AG08396 (cell line): ENCODE measurements at places on chromosomes 1 and 21.
A peak's percentile ranks its signal among the peaks of the same experiment; 100 is the strongest.

- DNase-seq: no peak
Measured at GRCh38 chr21:28294051-28294450, 698.6 kb downstream of the LTN1 start.

DNA sequence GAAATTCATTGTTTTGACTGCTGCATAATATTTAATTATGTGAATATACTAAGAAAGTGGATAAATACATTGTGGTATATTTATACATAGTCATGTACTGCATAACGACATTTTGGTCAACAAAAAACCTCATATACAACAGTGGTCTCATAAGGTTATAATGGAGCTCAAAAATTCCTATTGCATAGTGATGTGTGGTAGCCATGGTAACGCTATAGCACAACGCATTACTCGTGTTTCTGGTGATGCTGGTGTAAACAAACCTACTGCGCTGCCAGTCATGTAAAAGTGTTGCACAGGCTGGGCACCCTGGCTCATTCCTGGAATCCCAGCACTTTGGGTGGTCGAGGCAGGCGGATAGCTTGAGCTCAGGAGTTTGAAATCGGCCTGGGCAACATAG is 52.6 kb upstream of the NHLH2 start:
- DNase-seq: no peak

GRCh38 chr1:245234217-245235081 is 79.7 kb downstream of the KIF26B start:
- DNase-seq: no peak

- no peak for DNase-seq
Measured at GRCh38 chr1:33195556-33195955, 13.7 kb upstream of the TRIM62 start.

DNA sequence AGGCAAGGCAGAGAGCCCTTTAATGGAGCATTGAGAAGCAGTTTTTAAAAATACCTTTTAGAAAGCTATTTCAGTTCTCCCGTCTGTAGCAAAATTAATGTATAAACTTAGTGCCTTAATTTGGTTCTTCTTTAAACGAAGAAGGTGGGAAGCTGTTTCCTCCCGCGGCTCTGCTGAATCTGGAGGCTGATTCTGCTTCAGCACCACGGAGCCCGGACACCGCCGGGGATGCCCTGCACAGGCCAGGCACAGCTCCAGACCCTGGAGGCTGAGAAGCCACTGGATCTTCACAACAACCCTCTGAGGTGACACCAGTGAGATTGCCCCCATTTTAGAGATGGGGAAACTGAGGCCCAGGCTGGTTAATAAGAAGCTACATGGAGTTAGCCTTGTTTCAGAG is 175.8 kb upstream of the VAMP3 start:
- peak; percentile 40 for DNase-seq

GRCh38 chr1:182670032-182670749 is 14.2 kb downstream of the RGS8 start:
- DNase-seq: no peak

DNA sequence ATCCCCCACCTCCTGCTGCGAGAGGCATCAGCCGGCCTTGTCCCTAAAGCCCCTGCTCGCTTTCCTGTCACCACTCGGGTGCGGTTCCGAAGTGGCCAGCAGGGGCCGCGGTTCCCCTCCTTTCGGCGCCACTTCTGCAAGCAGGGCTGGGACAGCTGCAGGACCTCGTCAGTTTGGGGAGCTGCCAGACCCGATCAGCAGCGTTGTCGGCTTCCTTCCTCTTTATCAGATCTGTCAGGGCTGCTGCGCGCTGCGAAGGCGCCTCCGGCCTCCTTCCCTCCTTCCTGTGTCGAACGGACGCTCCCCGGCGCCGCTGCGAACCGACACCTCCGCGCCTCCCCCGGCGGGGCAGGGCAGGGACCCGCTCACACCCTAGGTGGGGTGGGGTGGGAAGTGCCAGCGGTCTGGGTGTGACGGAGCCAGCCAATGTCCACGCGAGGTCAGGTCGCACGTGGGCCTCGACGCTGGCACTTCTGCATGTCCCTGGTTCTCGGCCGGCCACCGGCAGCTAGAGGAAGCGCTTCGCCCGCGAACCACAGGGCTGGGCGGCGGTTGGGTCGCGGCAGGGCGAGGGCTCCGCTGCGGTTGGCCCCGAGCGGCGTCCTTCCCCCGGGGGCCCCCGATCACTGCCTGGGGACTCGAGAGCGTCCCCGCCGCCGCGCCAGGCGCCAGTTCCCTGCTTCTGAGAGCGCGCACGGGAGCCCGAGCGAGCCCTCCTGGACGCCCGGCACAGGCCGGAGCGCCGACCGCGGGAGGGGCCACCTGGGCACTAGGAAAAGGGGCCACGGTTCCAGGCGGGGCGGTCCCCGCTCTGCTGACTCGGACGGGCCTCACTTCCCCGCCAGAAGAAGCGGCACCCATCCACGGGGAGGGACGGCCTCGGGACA is 81.8 kb downstream of the RUNX3 start:
- DNase-seq: peak; percentile 86

DNA sequence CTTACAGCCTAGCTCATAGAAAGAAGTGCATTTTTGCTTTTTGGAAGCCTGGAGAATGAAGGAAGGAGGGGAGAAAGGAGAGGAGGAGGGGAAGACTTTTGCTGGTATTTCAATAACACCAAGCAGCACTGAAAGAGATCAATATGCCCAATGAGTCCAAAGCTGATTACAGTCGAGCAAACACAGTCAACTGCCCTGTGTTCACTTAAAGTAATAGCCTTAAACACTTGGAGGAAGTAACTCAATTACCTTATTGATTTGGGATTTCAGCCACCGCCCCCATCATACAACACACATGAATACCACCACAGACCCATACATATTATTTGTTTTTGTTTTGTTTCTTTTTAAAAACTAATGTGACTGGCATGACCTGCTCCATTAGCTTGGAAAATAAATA is 23.3 kb upstream of the RXRG start:
- no peak for DNase-seq

DNA sequence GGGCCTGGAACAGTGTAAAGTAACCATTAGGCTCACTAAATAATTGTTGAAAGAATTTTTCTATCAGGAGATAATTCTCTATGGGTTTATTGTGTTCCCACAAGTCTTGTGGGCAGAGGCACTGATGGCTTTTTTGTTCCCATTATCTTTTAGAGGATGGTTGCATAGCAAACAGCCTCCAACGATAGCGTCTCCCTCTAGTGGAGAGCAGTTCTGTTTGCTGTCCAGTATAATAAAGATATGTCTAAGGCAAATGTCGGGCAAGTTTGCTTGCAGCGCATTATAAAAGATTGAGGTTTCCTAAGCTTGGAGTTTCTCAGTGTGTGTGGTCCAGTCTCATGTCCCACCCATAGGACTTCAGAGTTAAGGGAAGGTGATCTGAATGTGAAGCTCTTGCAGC is 1.3 kb upstream of the SLC6A17 start:
- no peak for DNase-seq

GRCh38 chr1:152537496-152537895 is 23.2 kb downstream of the CRCT1 start:
- DNase-seq: no peak

DNA sequence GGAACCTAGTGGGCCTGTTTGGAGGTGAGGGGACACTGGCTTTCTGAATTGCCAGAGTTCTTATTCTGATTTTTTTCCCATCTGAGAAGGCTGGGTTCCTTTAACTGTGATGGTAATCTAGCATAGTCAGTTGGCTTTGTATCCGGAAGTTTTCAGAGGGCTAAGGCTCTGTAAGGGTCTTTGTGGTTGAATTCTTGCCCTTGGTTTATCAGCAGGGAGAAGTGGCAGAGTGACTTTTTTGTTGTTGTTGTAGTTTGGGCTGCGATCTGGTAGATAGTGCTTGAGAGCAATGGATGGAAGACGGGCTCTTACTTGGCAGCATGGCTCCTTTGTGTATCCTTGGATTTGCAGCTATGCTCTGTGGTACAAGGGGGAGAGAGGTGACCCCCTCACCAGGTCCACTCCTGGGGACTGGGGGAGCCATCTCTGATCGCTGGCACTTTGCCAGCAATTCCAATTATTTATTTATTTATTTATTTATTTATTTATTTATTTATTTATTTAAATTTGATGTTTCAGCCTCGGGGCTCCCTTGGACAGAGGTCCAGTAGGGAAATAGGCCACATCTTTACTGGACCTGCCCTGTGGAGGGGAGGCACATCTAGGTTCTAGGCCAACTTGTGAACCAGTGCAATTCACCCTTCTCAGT is 18.5 kb downstream of the TCP10L start:
- no peak for DNase-seq

DNA sequence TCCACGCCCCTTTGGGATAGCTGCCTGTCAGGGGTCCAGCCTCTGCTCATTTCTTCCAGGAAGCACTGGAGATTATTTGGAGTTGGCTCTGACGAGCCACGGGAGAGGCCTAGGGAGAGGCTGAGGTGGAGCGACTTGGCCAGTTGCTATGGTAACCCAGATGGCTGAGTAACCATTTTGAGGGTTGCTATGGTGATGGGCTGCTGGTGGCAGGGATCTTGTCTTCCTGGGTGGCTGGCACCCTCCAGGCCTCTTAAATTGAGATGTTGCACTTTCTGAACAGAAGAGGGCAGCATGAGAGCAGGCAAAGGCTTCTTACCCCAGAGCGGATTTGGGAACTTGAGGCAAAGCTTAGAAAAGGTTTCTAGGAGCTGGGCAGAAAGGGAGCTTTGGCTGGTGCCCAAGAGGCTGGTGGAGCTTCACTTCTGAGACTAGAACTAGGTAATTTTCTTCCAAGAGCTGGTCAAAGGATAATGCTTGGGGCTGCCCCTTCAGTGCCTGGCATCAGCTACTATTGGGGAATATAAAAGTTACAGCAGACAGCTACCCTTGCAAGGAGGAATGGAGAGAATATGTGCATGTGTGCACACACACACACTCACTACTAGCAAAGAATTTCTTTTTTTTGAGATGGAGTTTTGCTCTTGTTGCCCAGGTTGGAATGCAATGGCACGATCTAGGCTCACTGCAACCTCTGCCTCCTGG is 72.5 kb downstream of the NDUFS5 start:
- DNase-seq: peak; percentile 95

DNA sequence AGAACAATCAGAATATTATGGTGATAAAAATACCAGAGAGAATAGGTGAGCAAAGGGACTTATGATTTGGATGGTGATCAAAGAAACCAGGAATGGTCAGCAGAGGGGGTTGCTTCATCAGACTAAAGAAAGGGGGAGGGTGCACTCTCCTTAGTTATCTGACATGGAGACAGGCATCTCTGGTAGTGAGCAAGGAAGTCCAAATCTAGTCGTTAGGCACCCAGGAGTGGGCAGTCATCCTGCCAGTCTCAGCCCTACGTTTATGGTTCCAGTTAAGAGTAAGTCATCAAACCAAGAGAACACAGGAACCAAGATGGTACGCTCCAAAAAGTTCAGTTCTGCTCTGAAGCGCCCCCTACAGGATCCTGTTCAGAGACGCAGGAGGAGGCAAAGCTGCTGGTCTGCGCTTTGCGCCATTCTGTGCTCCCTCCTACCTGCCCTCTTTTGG is 28.6 kb downstream of the EBNA1BP2 start:
- no peak for DNase-seq

GRCh38 chr1:64472805-64473204 is 2.9 kb downstream of the CACHD1 start:
- no peak for DNase-seq

DNA sequence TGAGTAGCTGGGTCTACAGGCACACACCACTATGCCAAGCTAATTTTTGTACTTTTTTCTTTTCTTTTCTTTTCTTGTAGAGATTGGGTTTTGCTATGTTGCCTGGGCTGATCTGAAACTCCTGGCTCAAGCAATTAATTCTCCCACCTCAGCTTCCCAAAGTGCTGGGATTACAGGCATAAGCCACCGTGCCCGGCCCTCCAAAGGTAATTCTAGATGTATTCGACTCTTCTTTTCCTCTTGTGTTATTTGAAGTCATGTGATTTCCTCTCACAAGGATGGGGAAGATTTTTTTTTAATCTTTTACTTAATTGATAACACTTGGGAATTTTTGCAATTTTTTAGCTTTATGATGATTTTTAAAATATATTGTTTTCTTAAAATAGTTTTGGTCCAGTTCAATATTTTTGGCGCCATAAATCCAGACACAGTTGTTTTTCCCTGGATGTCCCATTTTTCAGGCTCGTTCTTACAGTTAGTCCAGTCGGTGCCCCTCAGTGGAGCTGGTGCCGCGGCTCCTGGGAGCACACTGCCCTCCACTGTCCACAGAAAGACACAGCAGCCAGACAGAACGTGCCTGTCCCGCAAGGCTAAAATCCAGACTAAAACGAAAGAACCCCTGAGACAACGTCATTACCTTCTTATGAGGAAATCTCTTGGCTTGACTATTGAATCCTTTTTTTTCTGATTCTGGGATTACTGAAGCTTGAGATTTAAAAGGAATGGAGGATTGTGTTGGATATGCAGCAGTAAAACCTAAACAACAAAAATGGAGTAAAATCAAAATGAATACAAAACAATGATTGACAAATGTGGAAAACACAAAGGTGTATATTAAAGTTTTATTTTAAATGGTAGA is 22.4 kb downstream of the STPG1 start:
- peak; percentile 83 for DNase-seq

- peak; percentile 12 for DNase-seq
Measured at GRCh38 chr21:16194095-16194787, 464.5 kb downstream of the USP25 start.

GRCh38 chr1:155379180-155379579 is 58.5 kb downstream of the RUSC1 start:
- DNase-seq: no peak

GRCh38 chr1:119091618-119092017 is 48.8 kb downstream of the WARS2 start:
- no peak for DNase-seq

DNA sequence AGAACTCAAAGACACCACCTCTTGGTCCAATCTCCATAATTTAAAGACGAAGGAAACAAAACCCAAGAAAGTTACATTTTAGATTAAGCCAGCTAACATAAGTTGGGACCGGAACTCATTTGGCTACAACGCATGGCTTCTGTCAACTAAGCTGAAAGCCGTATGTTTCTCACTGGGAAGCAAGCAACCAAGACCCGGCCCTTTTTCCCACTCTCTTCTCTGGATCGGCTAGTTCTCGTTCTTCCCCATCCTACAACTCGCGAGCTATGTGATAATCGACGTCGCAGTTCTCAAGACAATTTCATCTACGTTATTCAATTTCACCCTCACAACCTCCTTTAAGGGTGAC is 601 bp downstream of the CCT8 start:
- DNase-seq: peak; percentile 21

- no peak for DNase-seq
Measured at GRCh38 chr1:150902346-150902745, 15.4 kb downstream of the CTXND2 start.

DNA sequence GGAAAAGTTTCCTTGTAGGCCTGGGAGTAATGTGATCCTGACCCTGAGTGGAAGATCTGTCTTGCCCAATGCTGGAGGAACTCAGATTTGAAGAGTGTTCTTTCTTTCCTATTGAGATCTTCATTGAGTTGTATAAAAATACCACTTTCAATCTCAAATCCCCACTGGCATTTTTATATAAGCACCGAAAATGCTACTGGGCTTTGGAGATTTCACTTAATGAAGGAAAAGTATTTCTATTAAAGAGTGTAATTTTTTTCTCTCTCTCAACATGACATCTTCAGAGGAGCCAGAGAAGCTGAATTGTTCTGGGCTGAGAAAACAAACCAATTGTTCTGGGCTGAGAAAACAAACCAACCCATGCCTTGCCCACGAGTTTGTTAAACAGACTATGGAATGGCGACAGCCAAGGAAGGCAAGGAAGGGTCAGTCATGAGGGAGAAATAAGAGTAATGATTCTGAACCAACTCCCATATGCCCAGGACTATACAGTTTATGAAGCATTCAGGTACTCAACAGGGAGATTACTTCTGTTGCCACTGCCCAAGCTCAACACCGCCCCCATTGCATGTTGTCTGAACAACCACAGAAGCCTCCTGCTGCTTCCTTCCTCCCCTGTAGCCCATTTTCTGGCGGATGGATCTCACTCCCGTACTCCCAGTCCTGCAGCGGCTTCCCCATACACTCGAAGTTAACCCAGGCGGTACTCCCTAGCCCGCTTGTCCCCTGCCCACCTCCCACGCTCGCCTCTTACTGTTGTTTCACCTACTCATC is 103.2 kb downstream of the BEND5 start:
- no peak for DNase-seq
